Pulmonary artery endothelial cell (primary cell): ENCODE measurements at places on chromosomes 1 and 21. TPM values are rescaled to one million over a fixed set of nuclear protein-coding genes. Genes with fewer than 3 reads are reported as not detected.

KRTAP13-2 gene
- total RNA-seq = not detected in 2 replicates

EDN2 gene
- not detected in 2 replicates for total RNA-seq

SEMA4A gene
- 0.42 and 0.59 TPM in 2 replicates for total RNA-seq

C1QC gene
- total RNA-seq = not detected in 2 replicates

RAVER2 gene
- 9.9 and 10.2 TPM in 2 replicates for total RNA-seq

SV2A gene
- 5.7 and 6.3 TPM in 2 replicates for total RNA-seq

SLC25A34 gene
- total RNA-seq = 0.20 and 0.42 TPM in 2 replicates

YIPF1 gene
- total RNA-seq = 17.1 and 22.0 TPM in 2 replicates

- DNase-seq = peak; percentile 54
Measured at GRCh38 chr1:222786121-222786520, 28.7 kb upstream of the DISP1 start.

DNA sequence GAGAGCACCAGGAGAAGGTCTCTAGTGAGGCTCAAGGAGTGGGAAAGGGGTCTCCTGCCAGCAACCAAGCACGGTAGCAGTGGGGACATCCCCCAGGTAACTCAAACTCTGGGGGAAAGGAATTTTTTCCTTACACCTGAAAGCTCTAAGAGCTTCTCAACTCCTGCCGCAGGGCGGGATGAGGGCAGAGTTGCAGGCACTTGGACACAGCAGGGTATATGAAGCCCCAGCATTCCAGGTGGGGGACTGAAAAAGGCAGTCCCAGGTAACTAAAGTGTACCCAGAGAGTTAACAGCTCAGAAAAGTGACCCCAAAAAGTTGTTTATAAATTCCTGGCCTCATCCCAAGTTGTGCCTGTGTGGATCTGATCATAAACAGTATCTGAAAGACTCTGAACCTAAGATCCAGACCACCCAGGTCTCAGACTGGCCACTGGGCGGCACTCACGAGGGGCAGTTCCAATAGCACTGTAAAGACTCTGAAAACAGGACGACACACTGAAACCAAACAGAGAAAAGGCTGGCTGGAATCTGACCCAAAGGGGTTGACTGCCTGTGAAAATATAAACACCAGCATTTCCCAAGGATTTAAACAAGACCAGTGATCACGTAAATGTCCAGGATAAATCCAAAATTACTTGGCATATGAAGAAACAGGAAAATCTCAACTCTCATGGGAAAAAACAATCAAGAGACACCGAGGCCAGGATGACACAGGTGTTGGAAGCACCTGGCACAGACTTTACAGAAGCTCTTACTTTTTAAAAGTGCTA, 47.5 kb downstream of the HSF2BP start:
- DNase-seq = peak; percentile 39

GRCh38 chr1:198297281-198297680, 140.5 kb downstream of the NEK7 start:
- DNase-seq = no peak

GRCh38 chr21:32239551-32239950, 39.3 kb downstream of the MIS18A start:
- DNase-seq = no peak

DNA sequence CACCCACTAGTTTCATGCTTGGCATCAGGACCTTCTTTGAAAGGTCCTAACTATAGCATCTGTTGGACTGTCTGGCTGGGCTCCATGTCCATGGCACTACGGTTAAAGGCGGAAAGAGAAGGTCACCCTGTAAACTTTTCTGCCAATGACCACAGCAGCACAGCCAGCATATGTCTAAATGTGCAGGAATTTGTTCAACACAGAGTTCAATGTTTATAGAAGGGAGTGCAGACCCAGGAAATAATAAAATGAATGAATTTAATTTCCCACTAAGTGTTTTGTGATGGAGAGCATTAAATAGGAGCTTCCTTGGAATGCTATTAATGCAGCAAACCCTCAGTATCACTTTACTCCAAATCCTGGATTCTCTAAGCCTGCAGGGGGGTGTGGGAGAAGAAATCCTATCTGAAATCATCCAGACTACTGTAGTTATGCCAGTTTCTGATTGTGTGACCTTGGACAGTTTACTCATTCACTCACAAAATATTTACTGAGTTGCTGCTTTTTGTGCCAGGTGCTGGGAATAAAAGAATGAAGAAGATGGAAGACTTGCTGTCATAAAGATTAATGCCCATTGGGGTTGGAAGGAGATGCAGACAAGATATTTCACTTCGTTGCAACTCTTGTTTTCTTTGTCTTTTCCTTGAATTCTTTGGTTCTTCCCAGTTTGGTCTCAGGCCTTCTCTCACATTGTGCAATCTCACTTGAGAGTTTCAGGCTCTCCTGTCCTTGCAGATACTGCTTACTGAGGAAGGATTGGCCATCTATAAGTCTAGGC, 195.0 kb downstream of the ROR1 start:
- DNase-seq = no peak

- no peak for DNase-seq
Measured at GRCh38 chr1:109296782-109297181, 10.0 kb downstream of the MYBPHL start.

GRCh38 chr1:13964768-13965167, 264.8 kb downstream of the PRDM2 start:
- DNase-seq = no peak

DNA sequence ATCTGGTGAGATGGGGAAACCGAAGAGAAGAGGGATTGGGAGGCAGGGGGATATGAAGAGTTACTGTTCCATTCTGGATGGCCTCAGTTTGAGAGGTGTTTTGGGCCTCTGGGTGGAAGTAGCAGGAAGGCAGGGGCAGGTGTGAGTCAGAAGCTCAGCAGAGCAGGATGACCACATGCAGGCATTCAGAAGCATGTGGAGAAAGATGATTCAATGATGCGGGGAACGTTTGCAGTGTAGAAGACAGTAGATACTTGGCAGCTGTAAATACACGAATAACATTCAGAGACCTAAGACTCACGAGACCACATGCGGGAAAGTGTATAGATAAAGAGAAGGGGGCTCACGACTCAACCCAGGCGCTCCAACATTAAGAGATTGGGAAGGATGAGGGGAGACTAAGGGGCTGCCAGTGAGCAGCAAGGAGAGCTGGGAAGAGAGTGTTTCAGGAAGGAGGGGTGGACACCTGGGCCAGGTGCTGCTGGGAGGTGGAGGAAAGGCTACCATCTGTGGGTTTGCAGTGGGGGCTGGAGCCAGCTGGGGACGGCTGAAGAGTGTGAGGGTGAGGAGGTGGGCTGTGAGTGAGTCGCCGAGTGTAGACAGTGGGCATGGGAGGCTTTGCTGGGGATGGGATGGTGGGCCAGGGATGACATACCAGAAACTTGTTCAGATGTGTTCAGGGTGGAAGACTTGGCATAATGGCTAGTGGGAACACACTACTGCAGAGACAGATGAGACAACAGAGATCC, 5.8 kb upstream of the EPS8L3 start:
- no peak for DNase-seq

- no peak for DNase-seq
Measured at GRCh38 chr1:153431928-153432327, 15.6 kb downstream of the S100A7A start.

DNA sequence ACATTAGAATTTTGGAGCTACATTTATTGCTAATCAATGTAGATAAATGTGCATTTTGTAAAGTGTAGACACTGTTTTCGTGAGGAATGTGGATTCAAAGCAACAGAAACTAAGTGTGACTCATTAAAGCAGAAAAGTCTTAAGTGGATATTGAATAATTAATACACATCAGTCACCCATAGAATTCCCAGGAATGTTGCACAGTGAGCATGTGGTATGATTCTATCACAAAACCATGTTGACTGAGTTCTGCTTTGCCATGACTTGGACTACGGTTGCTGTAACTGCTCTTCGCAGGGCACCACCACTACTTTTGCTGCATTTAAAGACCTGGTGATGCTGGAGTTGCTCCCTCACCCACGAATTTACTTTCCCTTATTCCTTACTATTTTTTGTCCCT, 471.8 kb downstream of the KCNT2 start:
- no peak for DNase-seq

DNA sequence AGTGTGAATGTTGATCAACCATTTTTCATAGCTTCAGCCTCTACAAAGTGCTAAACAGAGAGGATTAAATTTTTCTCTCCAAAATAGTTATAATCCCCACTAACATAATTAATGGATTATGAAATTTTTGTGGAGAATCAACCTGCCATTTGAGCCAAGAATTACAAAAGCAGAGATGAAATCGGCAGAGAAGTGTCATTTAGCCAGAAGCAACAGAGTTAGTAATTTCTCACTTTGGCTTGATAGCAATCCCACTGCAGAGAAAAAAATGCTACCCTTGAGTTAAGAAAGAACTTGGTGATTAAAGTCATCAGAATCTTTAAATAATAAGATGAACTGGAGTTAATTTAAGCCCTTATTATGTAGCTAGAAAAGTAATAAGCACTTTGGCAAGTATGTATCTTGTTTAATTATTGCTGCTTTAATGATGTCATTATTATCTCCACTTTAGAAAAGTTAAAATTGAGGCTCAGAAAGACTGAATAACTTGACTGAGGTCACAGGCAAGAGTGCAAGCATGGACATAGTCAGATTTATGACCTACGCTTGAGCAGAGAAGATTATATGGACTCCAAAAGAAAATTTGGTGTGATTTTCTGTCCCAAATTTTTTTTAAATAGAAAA, 37.3 kb downstream of the RGS4 start:
- no peak for DNase-seq

GRCh38 chr1:215267495-215267894, 185.0 kb downstream of the KCNK2 start:
- DNase-seq = no peak

DNA sequence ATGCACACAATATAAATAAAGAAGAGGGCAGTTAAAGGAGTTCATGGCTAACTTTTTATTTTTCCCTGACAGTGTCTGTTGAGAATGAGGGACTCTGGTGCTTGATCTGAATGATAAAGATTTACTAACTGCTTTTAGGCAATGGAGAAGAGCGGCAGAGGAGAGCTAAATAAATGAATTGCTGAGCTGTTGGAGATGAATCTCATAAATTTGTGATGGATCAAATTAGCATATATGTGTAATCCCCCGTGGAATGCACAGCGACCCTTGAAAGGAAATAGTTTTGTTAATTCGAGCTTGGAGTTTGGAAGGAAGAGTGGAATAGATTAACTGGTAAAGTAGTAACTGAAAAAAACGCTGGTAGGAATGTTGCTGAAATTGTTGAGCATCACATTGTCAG, 40.2 kb downstream of the HMCN1 start:
- no peak for DNase-seq

DNA sequence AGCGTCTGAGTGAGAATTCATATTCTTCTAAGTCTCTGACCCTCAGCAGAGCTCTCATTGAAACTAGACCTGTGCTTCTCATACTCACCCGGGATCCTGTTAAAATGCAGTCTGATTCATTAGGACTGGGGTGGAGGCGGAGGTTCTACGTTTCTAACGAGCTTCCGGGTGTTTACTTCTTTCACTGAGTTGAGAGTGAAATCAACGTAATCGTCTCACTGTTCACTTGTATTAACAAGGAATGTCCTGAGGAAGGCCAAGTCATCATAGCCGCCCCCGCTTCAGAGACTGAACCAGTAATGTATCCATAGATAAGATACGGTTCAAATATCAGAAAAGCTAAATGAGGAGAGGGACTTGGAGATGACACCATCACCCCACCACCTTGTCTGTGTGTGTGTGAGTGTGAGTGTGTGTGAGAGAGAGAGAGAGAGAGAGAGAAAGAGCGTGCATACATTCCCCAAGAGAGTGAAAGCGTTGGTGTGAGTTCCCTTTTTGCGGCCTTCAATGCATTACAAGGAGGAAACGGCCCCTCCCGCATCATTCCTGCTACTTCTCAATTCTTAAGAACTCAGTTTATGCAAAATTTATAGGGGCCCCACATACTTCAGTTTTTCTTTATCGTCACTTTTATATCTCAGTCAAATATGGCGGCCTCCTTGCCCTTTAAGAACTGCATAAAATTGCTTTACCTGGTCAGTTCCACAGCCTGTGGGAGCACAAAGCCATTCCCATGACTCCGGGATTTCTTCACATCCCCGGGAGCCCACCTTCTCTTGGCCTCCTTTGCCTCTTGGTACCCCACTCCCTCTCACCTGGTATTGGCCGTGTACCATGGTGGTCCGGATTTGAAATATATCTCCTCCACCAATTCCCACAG, 19.8 kb downstream of the KMO start:
- no peak for DNase-seq

- DNase-seq = no peak
Measured at GRCh38 chr1:119676571-119677206, 28.6 kb upstream of the ZNF697 start.

DNA sequence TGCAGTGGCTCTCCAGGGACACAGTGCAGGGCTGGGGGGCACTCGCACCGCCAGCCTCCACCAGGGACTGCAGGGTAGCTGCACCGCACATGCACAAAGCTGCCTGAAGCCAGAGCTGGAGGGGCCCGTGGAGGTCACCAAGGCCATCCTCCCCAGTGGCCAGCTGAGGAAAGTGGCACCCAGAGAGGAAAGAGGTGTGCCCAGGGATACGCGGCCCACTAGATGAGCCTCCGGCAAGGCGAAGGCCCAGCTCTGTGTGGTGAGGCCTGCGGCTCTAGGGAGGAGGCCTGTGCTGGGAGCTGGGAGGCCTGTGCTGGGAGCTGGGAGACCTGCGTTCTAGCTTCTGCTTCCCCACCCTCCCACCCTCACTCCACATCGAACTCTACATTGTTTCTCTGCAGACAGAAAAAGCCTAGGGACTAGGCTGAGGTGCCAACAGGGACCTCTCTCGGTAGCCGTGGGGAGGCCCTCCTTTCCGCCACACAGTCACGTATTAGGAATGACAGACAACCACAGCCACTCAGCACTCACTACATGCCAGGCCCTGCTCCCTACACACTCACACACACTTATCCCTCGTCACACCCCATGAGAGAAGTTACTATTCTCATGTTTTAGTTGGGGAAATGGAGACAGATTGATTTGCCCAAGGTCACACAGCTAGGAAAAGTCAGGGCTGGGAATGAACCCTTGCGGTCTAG, 921 bp upstream of the ASCL5 start:
- no peak for DNase-seq

DNA sequence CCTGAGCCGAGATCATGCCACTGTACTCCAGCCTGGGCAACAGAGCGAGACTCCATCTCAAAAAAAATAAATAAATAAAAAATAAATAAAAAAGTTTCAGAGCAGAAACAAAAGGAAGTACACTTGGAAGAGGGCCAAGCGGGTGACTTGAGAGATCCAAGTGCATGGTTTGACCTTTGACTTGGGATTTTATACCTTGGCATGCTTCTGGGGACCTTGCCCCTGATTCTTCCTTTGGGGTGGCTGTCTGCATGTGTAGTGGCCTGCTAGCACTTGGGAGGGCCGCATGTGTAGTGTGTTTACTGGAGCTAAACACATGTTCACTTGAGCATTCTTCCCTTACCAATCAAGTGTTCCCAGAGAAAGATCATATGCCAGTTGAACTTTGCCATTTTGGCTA, 114.0 kb downstream of the DTL start:
- DNase-seq = no peak
